ENCODE measurements at places on chromosomes 11 and 22.

GRCh38 chr11:15342163-15342562 is 227.4 kb downstream of the INSC start:
- no peak for DNase-seq

GRCh38 chr11:64428693-64429092 is 69.7 kb downstream of the RPS6KA4 start:
- DNase-seq, result no peak

- DNase-seq, result peak; percentile 37
These were observed 9.2 kb downstream of the FXYD2 start for GRCh38 chr11:117815262-117815803.

GRCh38 chr22:21629255-21630149 is at the start of gene YDJC:
TSS of gene YDJC (minus strand) at chr22:21630022. CDS start at chr22:21630014, 8 bp downstream.
- DNase-seq, result peak; percentile 53

DNA sequence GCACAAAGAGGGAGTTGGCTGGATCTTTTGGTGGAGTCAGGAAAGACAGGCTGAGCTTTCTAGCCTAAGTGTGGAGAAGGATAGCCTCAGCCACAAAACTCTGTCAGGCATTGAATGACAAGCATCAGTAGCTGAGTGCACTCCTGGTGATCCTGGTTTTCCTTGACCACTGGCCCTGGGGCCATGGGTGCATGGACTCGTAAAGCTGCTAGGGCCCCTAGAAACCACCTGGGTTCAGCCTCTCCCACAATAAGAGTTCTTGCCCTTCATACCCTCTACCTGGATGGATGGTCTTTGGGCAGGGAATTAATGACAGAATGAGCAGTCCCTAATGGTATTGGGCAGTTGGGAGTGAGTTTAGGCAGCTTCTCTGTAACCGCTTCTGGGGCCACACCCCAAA is 22.9 kb downstream of the TUB start:
- no peak for DNase-seq

DNA sequence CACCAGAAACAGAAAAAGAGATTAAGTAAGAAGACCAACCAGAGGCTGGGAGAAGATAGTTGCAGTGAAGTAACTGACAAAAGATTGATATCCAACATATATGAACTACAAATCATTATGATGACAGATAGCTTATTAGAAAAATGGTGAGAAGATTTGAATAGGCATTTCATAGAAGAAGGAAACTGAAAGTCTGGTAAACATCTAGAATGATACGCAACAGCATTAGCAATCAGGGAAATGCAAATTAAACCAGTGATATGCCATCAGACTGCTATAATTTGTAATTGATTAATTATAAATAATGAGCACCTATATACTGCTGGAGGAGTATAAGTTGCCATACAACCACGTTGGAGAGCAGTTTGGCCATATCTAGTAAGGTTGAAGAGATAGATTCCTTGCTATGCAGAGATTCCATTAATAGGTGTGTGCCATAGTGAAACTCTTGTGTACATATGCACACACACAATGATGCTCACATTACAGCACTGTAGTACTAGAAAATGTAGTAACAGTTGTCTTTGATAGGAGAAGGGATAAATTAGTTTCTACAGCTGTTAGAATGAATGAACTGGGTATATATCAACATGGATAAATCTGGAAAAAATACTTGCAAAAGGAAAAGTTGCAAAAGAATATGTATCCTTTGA is 20.5 kb downstream of the RNF169 start:
- no peak for DNase-seq

- DNase-seq, result no peak
These were observed 49.3 kb downstream of the SCUBE1 start for GRCh38 chr22:43293655-43294392.

DNA sequence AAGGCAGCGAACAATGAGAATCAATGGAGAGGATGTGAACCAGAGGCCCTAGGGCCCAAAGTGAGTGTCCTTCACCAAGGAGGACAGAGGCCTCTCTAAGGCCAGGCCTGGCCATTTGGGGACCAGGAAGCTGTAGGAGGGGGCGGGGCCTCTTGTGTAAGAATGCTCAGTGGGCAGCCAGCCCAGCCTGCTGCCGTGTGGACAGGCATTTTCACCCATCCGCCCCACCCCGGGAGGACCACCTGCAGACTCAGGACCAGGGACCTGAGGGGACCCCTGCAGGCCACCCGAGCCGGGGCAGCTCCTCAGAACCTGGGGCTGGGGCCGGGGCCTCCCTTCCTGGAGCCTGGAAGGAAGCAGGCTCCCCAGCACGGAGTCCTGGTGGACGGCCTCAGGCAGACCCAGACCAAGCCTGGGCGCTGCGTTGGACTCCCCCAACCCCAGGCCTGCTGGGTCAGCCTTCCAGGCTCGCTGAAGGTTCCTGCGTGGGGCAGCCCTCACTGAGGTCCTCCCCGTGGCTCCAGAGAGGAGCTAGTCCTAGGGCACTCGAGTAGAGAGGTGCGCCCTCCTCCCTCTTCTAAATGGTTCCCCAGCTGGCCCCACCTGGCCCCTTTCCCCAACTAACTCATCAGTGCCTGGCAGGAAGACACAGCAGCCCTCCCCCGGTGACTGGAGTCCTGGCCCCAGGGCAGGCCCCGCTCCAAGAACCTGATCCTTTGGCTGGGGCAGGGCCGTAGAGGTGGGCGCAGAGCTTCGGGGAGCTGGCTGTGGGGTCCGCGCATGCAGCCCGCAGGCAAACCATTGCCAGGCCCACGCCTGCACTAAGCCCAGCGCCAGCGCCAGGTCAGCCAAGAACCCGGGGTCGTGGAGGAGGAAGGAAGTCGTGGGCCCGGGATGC is 1.5 kb upstream of the TRABD start:
- no peak for DNase-seq

DNA sequence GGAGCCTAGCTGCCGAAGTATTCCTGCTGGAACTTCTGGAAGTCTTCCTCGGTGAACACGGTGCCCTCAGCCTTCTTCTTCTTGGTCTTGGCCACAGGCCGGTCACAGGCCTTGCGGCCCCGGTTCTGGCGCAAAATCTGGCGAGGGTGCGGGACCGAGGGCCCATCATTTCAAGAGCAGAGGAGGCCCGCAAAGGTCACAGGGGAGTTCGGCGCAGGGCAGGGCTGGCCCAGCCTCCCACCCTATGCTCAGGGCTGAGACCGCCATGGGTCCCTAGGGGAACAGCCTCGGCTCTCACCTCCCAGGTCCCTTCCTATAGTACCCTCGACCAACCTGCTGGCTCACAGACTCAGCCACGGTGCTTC is 3.1 kb downstream of the RPS19BP1 start:
- DNase-seq, result no peak

- no peak for DNase-seq
These were observed 17.8 kb downstream of the BBOX1 start for GRCh38 chr11:27058456-27058855.

DNA sequence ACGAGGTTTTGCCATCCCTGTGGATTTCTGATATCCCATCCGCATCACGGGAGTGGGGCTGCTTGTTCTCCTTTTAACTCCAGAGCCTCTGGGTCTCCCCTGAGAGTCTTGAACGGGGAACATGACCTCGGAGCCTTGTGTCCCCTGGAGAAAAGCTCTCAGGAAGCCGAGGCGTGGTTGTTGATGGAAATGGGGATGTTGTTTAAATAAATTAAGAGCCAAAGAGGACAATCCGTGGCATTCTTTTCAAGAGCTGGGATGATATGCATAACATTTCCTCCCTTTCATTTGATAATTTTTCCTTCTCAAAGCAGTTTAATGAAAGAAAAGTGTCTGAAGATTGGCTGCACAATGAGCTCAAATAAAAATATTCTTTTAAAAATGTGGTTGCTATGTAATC is 14.2 kb downstream of the TSPAN18 start:
- no peak for DNase-seq

DNA sequence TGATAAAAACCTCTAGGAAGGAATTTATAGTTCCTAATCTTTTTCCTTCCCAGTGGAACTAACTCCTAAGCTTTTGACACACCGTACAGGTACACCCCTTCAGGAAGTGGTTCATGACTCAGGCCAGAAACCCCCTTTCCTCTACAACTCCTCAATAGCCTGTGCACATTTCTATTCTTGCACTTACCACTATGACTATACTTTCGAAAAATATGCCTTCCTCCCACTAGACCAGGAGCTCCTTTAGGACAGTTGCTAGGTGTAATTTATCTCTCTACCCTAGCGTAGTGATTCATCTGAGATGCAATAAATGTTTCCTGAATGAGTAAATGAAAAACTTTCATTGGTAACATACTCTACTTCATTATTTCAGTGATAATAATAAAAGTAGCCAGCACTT is 14.5 kb downstream of the MAP6 start:
- DNase-seq, result no peak

DNA sequence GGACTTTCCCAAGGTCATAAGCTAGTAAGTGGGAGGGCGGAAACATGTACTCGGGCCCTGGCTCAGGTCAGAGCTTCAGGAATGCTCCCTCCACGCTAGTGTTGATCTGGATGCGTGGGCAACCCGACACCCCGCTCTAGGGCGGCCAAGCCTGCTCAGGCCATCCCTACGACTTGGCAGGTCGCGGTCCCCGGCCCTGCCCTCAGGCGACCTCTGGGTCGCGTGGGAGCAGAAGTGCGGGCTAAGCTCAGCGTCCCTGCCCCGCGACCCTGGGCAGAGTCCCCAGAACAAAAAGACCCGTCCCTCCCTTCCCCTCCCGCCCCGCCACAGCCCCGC is 781 bp upstream of the TEF start:
- DNase-seq, result no peak

GRCh38 chr11:60184824-60185511 is 2.1 kb upstream of the MS4A6A start:
- no peak for DNase-seq

- no peak for DNase-seq
These were observed 27.2 kb downstream of the PHLDB1 start for GRCh38 chr11:118634431-118635236.

DNA sequence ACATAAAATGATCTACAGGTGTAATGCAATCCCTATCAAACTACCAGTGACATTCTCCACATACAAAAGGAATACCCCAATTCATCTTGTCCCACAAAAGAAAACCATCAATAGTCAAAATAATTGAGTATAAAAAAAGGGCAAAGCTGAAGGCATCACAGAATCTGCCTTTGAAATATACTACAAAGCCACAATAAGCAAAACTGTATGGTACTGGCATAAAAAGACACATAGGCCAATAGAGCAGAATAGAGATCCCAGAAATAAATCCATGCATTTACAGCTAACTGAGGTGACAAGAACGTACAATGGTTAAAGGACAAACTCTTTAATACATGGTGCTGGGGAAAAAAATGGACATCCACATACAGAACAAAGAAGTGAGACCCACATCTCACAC is 31.8 kb downstream of the ZNF195 start:
- DNase-seq, result no peak

GRCh38 chr11:70751142-70751734 is 352.9 kb downstream of the CTTN start:
- no peak for DNase-seq

DNA sequence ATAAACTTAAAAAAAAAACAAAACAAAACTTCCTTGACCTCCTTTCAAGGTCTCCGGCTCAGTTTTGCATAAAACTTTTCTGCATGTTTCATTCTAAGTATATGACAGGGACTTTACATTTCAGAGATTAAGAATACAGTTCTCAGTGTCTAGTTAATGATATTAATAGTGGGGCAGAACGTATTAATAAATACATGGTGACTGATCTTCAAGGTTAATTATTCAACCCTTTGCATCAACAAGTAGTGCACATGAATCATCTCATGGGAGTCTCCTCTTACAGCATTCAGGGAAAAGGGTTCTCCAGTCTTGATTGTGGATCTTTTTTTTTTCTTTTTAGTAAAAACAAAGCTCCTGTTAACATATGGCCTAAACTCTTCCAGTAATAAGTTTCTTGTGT is 146.8 kb downstream of the KIRREL3 start:
- DNase-seq, result no peak

All from esophagus squamous epithelium (tissue), 5 donors.